ENCODE measurements at places on chromosomes 11 and 22. TPM values are rescaled to one million over a fixed set of nuclear protein-coding genes. Genes with fewer than 3 reads are reported as not detected.
A peak's percentile ranks its signal among the peaks of the same experiment; 100 is the strongest.

DNA sequence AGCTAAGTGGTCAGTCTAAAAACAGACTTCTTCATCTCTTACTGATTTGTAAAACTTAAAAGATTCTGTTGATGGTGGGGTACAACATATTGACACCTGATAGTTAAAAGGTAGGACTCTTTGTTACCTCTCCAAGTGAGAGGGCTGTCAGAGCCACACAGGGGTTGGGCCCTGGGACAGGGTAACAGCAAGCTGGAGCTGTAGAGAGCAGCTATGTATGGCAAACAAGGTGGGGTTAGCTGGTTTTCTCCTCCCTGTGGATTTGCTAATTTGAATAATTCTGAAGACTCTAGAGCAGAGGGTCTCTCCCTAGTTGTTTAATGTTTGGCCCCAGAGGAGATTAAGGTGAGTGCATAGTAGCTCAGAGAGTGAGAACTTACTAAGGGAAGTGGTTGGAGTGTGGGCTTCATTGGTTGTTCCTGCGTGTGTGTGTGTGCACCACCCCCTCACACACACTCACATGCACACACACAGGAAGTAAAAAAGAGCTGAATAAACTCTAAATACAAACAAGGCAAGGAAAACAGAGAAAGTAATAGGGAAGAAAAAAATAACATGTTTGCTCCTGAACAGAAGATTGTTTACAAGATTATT is 9.2 kb upstream of the GAS2 start:
- no peak for DNase-seq

GRCh38 chr22:39985383-39986035 is 9.2 kb upstream of the FAM83F start:
- DNase-seq = peak; percentile 85

GRCh38 chr11:33916736-33917135 is 24.9 kb upstream of the LMO2 start:
- DNase-seq = no peak

SLC35E4 gene
- total RNA-seq = 3.7 TPM

DNA sequence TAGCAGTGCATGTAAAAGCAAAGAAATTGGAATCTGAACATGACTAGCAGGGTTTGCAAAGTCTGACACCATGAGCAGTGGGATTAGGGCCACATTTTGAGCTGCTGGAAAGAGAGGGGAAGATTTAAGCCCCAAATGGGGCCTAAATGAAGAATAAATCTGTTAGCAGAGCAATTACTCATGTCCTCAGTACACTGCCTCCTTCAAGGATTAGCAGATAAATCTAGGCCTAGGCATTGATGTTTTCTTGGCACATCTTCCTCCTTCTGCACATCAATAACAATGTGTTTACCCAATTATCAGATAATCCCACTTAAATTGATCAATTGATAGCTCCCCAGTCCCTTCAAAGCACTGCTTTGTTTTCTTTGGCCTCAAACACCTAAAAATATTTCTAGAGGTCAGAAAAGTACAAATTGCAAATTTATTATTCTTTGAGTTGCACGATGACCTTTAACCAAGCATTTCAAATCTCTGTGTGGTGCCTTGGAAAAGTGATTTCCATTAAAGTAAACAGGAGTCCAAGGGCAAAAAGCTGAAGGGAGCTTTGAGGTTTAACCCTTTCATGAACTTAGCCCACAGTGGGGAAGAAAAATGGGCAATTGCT is 514.7 kb upstream of the CHORDC1 start:
- DNase-seq = no peak

PRR5L gene
- total RNA-seq = 7.4 TPM

GRCh38 chr22:31125521-31126117 is 2.9 kb downstream of the INPP5J start:
- peak; percentile 86 for DNase-seq

GRCh38 chr11:65311170-65311678 is 3.4 kb upstream of the CDC42EP2 start:
- peak; percentile 75 for DNase-seq

DNA sequence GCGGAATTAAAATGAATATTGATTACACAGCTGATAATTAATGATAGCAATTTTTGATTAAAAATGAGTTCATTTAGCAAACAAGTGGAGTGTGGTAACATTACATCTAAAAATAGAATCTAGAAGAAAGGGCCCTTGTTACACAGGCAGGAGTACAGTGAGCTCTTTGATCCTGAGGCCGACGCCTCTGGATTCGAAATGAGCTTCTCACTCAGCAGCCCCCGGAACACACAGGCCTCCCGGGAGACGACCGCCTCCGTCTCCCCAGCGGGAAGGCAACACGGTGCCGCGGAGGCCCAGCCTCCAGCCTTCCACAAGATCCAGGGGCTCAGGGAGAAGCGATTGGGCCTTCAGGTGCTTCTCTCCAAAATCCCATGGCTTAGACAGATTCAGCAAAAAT is 379.1 kb downstream of the BRD1 start:
- no peak for DNase-seq

KCNQ1OT1 gene
- total RNA-seq = 4.1 TPM

NRGN gene
- 2.4 TPM for total RNA-seq

DNA sequence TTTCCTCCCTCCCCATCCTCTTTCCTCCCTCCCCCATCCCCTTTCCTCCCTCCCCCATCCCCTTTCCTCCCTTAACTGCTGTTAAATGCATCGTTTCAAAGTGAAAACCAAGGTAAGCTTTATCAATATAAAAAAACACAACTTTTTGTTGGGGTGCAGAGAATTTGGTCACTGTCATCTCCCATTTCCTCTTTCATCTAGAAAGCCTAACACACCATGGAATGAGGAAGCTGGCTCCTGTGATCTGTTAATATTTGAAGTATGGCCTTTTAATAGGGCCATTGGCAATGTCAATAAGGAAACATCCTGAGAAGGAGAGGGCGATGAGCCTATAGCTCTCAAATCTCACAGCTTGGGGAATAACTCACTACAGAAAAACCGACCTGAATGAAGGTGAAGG is 7.0 kb downstream of the EXPH5 start:
- no peak for DNase-seq

CYP2D6 gene
- 2.3 TPM for total RNA-seq

- DNase-seq = peak; percentile 61
These were observed 20.6 kb downstream of the APOBEC3H start for GRCh38 chr22:39117585-39118191.

DNA sequence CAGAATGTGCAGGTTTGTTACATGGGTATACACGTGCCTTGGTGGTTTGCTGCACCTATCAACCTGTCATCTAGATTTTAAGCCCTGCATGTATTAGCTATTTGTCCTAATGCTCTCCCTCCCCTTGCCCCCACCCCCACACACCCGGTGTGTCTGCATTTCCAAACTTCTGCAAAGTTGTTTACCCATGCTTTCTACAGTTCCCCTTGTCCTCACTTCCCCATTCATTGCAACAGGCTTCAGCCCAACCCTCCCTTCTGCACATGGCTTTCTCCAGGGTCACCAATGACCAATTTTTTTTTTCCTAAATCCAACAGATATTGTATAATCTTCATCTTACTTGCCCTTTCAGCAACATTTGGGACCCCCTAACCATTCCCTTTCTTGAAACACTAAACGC is 32.0 kb upstream of the NUP50 start:
- DNase-seq = no peak

RIMBP3C gene
- total RNA-seq = 0.13 TPM

ZP1 gene
- not detected for total RNA-seq

GRCh38 chr11:111819161-111819828 is 52.1 kb downstream of the ALG9 start:
- no peak for DNase-seq

DNA sequence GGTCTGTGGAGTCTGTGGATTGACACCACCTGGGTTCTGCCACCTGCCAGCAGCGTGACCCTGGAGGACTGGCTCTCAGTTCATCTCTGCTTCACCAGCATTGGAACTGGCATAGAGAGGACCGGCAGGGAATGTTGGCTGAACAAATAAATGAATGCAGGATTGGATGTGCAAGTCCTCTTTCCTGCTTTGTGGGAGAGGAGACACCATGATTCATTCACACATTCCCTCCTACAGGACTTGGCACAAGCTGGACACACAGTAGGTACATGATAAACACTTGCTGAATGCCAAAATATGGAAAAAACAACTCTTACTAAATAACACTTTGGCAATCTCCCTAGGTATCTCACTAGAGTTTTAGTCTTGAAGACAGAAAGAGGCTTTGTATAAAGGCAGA is 116.6 kb upstream of the NARS2 start:
- DNase-seq = no peak

CEP164 gene
- total RNA-seq = 25.4 TPM

IL17REL gene
- not detected for total RNA-seq

DNA sequence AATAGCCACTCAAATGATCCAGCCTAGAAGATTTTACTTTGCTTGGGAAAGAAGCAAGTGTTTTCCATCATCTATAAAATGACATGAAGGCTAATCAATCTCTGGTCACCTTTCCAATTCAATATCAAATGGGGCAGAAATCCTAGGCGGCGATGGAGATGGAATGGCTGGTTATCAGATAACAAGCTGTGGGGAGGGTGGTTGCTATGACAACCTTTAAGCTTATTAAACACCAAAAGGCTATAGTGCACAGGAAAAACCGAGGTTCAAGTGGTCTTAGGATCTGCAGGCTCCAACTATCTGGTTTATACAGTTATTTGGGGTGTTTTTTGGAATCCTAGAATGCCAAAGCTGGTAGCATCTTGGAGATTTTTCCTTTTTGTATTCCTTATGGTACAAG is 13.9 kb upstream of the BSX start:
- DNase-seq = no peak

DNA sequence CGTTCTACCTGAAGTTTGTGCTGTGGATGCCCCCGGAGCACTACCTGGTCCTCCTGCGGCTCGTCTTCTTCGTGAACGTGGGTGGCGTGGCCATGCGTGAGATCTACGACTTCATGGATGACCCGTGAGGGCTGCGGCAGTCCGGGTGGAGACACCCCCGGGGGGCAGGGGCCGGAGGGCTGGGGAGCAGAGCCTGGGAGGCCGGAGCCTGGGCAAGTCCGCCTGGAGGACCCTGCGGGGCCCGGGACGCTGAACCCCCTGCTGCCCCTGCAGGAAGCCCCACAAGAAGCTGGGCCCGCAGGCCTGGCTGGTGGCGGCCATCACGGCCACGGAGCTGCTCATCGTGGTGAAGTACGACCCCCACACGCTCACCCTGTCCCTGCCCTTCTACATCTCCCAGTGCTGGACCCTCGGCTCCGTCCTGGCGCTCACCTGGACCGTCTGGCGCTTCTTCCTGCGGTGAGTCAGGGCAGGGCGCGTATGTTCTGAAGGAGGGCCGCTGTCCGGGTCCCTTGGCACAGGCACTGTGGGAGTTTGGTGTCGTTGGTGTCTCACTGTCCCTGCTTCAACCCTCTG is 17.3 kb downstream of the RNH1 start:
- no peak for DNase-seq

DNA sequence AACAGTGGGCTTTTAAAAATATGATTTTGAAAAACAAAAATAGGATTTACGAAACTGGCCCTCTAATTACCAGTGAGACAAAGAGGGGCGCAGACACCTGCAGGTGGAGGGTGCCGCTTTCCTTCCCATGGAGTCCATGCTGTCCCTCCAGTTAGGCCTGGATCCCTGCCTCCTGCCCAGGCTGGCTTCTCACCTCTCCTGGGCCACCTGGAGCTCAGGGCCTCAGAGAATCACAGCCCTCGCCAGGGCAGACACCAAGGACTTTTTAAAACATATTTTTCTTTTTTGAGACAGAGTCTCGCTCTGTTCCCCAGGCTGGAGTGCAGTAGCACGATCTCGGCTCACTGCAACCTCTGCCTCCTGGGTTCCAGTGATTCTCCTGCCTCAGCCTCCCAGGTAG is 1437.2 kb downstream of the TBC1D22A start:
- no peak for DNase-seq

DNA sequence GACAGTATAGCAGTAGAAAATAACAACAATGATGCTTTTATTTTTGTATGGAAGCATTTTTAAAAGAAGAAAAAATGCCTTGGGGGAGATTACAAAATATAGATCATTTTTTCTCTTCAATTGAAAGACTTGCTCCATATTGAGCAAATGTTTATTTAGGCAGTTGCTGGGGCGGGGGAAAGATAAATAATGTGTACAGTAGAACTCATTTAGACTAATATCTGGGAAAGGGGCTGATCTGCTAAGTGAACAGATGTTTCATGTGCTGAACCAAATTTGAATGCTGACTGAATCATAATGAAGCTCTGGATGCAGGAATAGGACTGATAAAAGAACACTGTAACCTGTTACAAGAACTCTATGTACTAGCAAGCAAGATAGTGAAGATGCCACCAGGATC is 457.1 kb upstream of the TENM4 start:
- DNase-seq = no peak

COA4 gene
- 62.9 TPM for total RNA-seq

- DNase-seq = no peak
These were observed 2.9 kb downstream of the CLCF1 start for GRCh38 chr11:67370351-67371076.

DNA sequence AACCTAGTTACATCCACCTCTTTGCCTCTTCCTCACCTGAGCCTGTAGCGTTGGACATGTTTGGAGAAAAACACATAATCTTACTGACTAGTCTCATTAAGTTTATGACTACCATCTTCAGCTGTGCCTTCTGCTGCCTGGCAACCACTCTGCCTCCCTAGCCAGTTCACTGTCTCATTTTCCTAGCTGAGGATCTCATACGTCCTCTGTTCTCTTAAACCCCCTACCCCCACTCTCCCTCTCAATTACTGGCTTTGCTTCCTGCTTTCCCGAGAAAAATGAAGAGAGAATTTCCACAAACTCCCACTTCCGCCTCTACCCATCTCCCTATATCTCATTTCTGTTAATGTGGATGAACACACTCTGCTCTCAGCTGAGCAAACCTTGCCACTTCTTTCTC is 239.3 kb upstream of the POU2AF2 start:
- no peak for DNase-seq

DNA sequence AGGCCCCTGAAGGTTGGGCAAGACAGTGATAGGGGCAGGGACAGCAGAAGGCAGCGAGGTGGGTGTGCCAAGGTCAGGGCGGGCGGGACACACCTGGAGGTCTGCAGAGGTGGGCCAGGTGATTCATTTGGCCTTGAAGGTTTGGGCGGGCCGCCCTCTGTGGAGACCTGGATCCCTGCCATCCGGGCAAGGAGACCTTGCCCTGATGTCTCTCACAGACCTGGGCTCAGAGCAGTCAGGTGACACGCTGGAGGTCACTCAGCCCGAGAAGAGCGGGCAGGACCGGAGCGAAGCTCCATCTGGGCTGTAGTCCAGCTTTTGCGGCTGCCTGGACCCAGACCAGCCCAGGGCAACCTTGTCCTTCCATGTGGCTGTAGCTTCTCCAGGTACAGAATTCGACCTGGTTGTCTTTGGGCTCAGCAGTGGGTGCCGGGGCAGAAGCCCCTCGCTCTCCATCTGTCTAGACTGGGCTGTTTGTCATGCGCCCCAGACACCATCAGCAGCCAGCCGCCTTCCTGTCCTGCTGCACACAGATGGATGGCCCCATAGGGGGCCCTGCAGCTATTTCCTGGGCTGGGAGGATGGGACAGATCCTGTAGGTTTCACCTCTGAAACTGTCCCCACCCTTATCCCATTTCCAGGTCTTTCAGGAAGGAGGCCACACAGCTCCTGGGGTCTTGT is 3.1 kb downstream of the MRGPRG start:
- no peak for DNase-seq

GRCh38 chr11:69529001-69529400 is 47.5 kb downstream of the LINC01488 start:
- no peak for DNase-seq

All from thyroid gland (tissue), 4 donors.